ENCODE measurements at places on chromosomes 2 and 18.

GRCh38 chr18:59156316-59156715 lies 16.6 kb downstream of the SEC11C start:
- peaks cover 4% of the 10 kb centered on the region for H3K4me1 ChIP-seq
- H3K27me3 ChIP-seq: no peaks in the 10 kb centered on the region
- no peak overlapping the region for H3K27ac ChIP-seq
- no peak overlapping the region for H3K4me3 ChIP-seq
- H3K36me3 ChIP-seq: peaks cover 75% of the 10 kb centered on the region

DNA sequence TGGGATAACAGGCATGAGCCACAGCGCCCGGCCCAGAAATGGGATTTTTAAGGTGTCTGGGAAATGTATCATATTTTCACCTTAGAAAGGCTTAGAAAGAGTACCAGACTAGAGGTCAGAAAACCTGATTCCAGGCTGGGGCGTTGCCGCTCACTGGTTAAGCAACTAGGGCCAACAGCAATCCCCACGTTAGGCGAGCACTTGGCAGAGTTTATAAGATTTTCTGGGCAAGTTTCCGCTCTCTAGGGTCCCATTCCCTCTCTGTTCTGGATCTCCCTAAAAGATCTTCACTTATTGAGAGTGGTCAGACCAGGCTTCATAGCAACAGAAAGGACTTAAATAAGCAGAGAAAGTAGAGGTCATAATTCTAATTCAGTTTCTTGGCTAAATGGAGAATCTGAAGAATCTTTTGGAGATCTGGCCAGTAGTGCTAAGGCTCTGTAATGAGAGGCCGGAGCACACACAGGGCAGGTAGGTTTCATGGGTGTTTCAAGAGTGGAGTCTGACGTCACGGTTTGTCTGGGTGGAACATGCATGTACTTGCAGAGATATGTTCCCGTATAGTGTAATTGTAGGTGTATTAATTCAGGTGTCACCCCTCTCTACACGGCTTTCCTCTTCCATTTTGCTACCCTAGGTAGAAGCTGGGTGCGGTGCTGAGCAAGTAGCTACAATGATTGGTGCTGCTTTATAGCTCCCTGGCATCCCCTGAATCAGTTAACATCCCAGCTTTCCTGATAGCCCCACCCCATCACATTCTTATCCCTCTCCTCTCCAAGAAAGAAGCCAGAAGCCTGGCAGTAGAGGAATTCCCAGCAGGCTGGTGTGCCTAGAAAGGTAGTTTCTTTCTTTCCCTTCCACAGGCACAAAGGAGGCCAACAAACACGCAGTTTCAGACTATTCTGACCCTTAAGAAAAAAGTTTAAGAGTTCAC lies 4.4 kb upstream of the SMAD7 start:
- H3K4me3 ChIP-seq: no peak overlapping the region
- H3K27me3 ChIP-seq: no peaks in the 10 kb centered on the region
- H3K4me1 ChIP-seq: peaks cover 32% of the 10 kb centered on the region
- DNase-seq: no peak
- H3K36me3 ChIP-seq: no peaks in the 10 kb centered on the region
- peak overlapping the region; percentile 83 for H3K27ac ChIP-seq

DNA sequence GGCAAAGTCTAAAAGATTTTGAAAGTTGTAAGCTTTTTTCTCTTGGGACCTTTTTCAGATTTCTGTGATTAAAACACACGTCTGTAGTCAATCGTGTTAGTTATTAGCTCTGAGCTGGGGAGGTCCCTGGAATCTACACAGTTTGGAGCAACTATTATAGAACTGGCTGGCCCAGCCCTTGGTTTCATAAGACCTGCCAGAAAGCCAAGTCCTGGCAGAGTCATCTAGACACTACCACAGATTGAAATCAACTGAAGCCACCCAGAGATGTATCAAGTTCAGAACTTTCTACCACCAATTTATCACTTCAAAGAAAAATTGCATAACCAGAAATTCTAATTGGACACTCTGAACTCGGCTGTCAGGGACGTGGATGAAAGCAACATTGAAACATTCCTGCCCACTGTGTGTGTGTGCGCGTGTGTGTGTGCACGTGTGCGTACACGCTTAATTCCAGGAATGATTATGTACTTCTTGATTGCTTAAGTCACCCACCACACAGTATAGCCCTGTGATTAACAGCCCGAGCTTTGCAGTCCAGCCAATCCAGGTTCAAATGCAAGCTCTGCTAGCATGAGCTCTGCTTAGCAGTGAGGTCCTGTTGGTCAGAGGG lies 126.3 kb downstream of the TPGS2 start:
- H3K4me1 ChIP-seq: peaks cover 12% of the 10 kb centered on the region
- no peak for DNase-seq
- H3K36me3 ChIP-seq: no peaks in the 10 kb centered on the region
- H3K27ac ChIP-seq: peak overlapping the region; percentile 30
- H3K4me3 ChIP-seq: no peak overlapping the region
- H3K27me3 ChIP-seq: no peaks in the 10 kb centered on the region

- no peak for DNase-seq
- no peaks in the 10 kb centered on the region for H3K36me3 ChIP-seq
- peak overlapping the region; percentile 40 for H3K4me3 ChIP-seq
- H3K4me1 ChIP-seq: peaks cover 26% of the 10 kb centered on the region
- no peaks in the 10 kb centered on the region for H3K27me3 ChIP-seq
Measured at GRCh38 chr2:27735263-27735904, 36.1 kb upstream of the MRPL33 start.

GRCh38 chr2:174957050-174957449 lies 48.1 kb downstream of the CHN1 start:
- H3K36me3 ChIP-seq: no peaks in the 10 kb centered on the region
- DNase-seq: no peak
- H3K4me1 ChIP-seq: no peaks in the 10 kb centered on the region
- no peaks in the 10 kb centered on the region for H3K27me3 ChIP-seq

GRCh38 chr2:201130524-201131186 lies 14.7 kb downstream of the CFLAR start:
- H3K4me3 ChIP-seq: peak overlapping the region; percentile 5
- H3K27ac ChIP-seq: peak overlapping the region; percentile 97
- H3K27me3 ChIP-seq: no peaks in the 10 kb centered on the region
- peaks cover 84% of the 10 kb centered on the region for H3K4me1 ChIP-seq
- no peak for DNase-seq

GRCh38 chr2:96501886-96502810 lies 3.0 kb downstream of the NEURL3 start:
- no peak overlapping the region for H3K4me3 ChIP-seq
- no peaks in the 10 kb centered on the region for H3K27me3 ChIP-seq
- no peak overlapping the region for H3K27ac ChIP-seq
- no peaks in the 10 kb centered on the region for H3K36me3 ChIP-seq

DNA sequence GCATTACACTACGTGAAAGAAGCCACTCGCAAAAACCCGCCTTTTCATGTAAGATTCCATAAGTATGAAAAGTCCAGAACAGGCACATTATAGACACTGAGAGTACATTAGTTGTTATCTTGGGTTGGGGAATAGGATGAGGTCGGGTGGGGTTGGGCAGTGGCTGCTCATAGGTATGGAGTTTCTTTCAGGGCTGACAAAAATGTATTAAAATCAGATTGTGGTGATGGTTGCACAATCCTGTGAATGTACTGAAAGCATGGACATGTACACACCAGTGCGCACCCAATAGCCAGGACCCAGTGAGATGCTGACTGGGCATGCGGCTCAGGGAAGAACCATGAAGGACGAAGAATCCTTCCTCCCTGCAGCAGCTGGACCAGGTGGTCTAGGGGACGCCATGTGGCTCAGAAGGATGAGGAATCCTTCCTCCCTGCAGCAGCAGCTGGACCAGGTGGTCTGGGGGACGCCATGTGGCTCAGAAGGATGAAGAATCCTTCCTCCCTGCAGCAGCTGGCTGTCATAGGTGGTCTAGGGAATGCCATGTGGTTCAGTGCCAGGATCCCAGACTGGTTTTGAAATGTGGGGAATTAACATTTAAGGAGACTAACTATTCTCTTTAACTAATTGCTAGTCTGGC lies 50.1 kb downstream of the MBP start:
- H3K4me3 ChIP-seq: no peak overlapping the region
- H3K27me3 ChIP-seq: no peaks in the 10 kb centered on the region
- H3K27ac ChIP-seq: no peak overlapping the region
- H3K4me1 ChIP-seq: peaks cover 2% of the 10 kb centered on the region
- H3K36me3 ChIP-seq: peaks cover 11% of the 10 kb centered on the region

- H3K36me3 ChIP-seq: no peaks in the 10 kb centered on the region
- H3K27ac ChIP-seq: no peak overlapping the region
- no peaks in the 10 kb centered on the region for H3K27me3 ChIP-seq
- no peak overlapping the region for H3K4me3 ChIP-seq
- H3K4me1 ChIP-seq: no peaks in the 10 kb centered on the region
Measured at GRCh38 chr18:36772241-36772723, 56.5 kb downstream of the TPGS2 start.

GRCh38 chr18:40529478-40529877 lies 1425.6 kb upstream of the PIK3C3 start:
- H3K4me1 ChIP-seq: no peaks in the 10 kb centered on the region
- no peaks in the 10 kb centered on the region for H3K27me3 ChIP-seq
- no peak overlapping the region for H3K27ac ChIP-seq
- no peak for DNase-seq
- no peak overlapping the region for H3K4me3 ChIP-seq
- no peaks in the 10 kb centered on the region for H3K36me3 ChIP-seq

DNA sequence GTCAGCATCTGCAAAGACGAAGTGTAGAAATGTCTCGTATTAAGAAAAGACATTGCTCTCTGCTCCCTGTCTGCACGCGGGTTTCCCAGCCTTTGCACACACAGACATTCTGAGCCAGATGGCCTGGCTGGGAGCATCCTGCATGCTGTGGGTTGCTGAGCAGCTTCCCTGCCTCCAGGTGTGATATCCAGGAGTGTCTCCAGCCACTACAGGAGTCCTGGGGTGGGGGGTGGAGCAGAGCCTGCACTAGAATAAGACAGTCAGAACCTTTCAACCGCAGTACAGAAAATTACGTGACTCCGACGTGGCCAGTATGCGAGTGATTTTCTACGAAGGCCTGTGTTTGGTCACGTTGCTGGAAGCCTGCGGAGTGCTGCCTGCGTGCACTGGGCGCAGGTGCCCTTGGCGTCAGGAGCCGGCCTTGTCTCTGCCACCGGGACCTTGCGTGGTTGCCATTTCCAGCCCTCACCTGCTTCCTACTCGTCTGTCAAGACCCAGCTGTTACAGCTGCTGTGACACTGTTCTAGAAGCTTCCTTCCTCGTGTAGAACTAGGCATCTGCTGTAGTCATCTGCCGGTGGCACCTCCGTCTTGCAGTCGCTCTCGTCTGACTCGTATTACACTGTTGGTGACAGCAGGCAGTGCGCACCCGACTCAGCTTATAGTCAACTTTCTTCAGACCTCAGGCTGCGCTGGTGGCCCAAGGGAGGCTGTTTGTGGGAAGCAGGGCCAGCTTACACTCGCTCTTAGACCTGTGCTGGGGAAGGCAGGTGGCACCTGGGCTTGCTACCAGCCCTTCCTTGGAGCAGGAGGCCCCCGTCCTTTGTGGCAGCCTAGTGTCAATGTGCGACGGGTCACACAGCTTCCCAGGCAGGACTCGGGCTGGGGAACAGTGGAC lies 11.2 kb downstream of the CTDP1 start:
- no peaks in the 10 kb centered on the region for H3K36me3 ChIP-seq
- H3K4me3 ChIP-seq: no peak overlapping the region
- H3K27me3 ChIP-seq: no peaks in the 10 kb centered on the region
- DNase-seq: no peak
- peaks cover 2% of the 10 kb centered on the region for H3K4me1 ChIP-seq

DNA sequence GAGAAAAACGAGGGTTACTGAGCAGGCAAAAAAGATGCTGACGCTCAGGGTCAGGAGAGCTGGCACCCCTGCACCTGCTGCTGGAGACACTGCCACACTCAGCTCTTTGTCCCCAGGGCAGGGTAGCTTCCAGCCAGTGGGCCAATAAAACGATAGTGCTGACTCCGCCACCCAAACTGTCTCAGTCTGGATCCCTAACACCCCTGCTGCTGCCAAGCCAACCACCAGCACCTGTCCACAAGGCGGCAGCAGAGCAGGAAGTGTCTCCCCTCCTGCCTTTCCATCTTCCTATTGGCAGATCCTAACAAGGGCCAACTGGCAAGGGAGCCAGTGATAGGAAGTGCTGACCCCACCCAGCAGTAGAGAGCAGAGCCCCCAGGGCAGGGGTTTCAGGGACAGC lies 531.5 kb upstream of the SALL3 start:
- H3K4me1 ChIP-seq: no peaks in the 10 kb centered on the region
- no peaks in the 10 kb centered on the region for H3K36me3 ChIP-seq

GRCh38 chr2:1227274-1227900 lies 185.9 kb upstream of the TPO start:
- H3K4me3 ChIP-seq: no peak overlapping the region
- no peak for DNase-seq
- H3K4me1 ChIP-seq: no peaks in the 10 kb centered on the region
- no peaks in the 10 kb centered on the region for H3K36me3 ChIP-seq
- H3K27me3 ChIP-seq: no peaks in the 10 kb centered on the region
- no peak overlapping the region for H3K27ac ChIP-seq

DNA sequence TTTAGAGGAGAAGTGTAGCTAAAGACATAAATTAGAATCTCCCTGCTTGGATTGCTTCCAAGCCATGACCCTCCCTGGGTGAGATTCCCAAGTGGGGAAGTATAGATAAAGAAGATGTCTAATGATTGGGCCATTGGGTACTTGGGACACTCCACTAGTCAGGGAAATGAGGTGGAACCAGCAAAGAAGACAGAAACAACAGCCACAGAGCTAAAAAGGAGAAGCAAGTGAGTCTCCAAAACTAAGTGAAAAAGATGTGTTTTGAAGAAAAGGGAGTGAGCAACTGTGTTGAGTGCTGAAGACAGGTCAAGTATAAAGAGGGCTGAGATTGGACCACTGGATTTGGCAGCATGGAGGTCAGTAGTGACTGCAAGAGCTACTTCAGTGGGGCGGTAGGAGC lies 276.7 kb upstream of the STON1 start:
- H3K27ac ChIP-seq: no peak overlapping the region
- H3K4me3 ChIP-seq: no peak overlapping the region
- DNase-seq: no peak
- peaks cover 23% of the 10 kb centered on the region for H3K4me1 ChIP-seq
- H3K36me3 ChIP-seq: no peaks in the 10 kb centered on the region
- no peaks in the 10 kb centered on the region for H3K27me3 ChIP-seq

DNA sequence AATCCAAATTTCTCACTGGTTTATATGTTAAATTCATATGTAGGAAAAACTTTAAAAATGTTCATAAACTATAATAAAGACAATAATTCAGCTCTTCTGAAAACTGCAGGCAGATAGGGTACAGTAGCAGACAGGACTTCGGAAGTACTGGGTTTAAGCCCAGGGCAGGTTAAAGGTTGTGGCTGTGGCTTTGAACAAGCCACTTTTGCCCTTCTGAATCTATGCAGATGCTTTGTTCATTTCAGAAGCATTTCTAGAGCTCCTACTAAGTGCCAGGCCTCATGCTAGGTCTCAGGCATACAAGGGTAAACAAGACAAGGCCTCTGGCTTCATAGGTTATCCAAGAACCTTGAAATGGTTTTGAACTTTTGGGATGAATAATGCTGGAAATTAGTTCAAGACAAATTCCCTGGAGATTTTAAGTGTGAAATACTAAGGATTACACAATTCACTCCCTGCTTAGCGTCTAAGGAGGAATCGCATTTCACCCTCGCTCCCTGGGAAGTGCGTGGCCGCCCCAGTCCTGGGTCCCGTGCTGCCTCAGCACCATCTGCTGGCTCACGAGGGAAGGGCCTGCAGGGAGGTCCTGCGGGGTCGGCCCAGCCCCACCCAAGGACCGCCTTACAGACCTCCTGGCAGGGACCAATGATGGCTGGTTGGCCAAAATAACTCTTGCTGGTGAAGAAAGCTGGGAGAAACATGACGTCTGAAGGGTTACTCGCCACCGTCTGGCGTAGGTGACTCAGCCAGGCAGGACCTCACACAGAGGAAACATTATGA lies 67.7 kb upstream of the L3MBTL4 start:
- peak overlapping the region; percentile 42 for H3K4me3 ChIP-seq
- peaks cover 4% of the 10 kb centered on the region for H3K4me1 ChIP-seq
- H3K27me3 ChIP-seq: no peaks in the 10 kb centered on the region
- DNase-seq: no peak
- no peaks in the 10 kb centered on the region for H3K36me3 ChIP-seq

Measured in esophagus squamous epithelium (tissue), 5 donors.